ENCODE measurements at places on chromosomes 7 and 10.

DNA sequence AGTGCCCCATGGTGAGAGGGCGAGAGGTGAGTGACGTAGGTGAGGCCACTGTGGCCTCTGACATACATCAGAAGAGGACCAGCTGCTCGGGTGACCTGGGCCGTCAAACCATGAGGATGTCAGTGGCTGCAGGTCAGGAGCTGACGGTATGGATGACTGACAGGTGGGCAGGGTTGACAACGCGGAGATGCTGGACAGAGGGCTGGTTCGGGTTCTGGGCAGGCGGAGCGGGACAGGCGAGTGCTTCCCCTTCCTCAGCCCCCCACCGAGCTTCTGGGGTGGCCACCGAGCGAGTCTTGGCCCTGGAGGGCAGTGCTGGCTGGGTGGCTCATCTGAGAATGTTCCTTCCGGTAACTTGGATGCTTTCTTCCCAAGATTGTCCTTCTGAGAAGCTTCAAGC, 91.8 kb downstream of the ACTR3B start:
- no peak for DNase-seq

DNA sequence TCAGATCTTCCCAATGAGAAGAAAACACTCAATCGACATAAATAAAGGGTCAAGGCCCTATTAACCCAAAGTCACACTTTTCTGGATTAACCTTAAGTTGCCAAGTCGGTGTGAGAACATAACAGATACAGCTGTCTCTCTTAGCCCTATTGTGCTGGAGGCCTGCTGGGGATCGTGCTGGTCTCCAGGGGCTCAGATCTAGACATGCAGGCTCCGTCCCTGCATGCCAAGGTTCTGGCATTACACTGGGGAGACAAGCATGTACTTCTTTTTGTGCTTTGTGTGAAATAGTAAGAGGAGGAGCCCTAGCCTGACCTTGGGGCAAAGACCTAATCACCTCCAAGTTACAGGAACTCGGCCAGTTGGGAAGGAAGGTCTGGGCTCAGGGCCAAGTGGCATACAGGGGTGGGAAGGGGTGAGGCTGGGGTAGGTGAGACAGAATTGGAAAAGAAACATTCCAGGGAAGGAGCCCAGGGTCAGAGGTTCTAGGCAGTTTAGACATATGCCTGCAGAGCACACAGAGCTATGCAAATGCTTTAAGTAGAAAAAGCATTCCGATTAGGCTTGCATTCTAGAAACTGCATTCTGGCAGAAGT, 216.4 kb downstream of the HECW1 start:
- DNase-seq: no peak

GRCh38 chr10:92799568-92799967, 48.8 kb upstream of the EXOC6 start:
- DNase-seq: no peak

DNA sequence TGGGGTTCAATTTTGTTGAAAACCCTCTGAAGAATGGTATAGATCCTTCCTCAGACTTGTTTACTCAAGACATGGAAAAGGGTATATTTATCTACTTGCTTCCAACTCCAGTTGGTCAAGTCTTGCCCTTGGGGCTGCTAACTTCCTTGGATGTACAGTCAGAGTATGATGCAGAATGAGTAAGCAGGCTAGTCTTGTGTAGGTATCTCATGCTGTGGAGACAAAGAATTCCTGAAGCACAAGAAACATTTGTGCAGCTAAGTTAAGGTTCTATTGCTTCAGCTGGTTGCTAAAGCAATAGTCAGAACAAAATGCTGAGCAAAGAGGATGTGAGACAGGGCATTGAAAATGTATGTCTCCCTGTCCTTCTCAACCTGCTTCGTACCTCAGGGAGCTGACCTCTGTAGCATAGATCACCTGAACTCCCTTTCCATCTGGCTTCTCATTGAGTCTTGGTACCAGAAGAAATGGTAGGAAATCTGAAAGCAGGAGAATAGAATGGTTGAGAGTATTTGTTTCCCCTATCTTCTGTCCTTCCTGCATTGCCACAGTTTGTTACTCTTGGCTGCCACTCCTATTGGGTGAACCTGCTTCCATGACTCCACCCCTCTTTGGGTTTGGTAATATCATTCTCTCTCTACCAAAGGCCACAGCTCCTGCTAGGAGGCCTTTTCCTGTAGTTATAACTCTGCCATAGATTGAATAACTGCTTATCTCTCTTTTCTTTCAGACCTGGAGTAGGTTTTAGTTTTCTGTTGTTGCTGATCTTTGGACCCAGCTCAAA, 346.0 kb downstream of the PHF14 start:
- DNase-seq: no peak

DNA sequence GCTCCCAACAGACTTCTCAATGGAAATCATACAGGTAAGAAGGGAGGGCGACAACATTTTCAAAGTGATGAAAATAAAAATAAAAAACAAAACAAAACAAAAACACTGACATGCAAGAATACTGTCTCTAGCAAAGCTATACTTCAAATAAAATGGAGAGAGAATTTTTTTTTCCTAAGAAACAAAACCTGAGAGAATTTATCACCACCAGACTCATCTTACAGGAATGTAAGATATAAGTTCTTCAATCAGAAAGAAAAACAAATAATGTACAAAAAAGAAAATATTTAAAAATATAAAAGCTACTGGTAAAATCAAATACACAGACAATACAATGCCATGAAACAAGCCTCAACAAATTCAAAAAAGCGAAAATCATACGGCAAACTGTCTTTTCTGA, 113.2 kb downstream of the NRBF2 start:
- DNase-seq: no peak

DNA sequence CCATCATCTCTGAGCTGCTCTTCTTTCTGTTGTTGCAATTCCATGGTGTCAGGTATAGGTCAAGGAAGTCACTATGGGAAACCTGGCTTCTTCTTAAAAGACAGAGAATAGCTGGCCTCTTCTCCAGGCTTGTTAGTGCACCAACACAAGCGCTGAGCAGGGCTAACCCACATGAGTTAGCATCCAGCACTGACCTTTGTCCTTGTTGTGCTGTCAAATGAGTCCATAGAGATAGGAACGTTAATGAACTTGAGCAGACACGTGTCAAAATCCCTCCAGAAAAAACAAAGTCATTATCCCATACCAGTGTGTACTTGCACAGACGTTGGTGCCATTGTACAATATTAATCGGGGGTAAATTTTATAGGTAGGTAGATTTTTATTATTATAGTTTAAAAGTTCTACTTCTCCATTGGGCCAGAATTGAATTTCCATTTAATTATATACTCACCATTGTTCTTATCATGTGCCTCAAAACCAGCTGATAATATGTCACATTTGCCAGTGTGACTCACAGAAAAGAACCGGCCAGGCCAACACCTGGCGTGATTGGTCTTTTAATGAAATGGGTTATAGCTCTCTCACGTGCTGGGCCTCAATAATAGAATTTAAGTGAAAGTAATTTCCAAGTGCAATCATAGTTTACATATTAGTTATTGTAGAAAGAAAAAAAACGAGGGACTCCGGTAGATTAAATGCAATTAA, 468.8 kb upstream of the MGMT start:
- DNase-seq: no peak
